ENCODE measurements at places on chromosomes 13 and 19. TPM values are rescaled to one million over a fixed set of nuclear protein-coding genes. Genes with fewer than 3 reads are reported as not detected.
A peak's percentile ranks its signal among the peaks of the same experiment; 100 is the strongest.

Gene NOTCH3
- 131 TPM for polyA plus RNA-seq

Gene ZNF799
- polyA plus RNA-seq, result 4.0 TPM

Gene CKM
- 3,869 TPM for polyA plus RNA-seq

Gene WTIP
- 18.7 TPM for polyA plus RNA-seq

Gene SLAIN1
- polyA plus RNA-seq, result 5.5 TPM

Gene SYT5
- polyA plus RNA-seq, result not detected

GRCh38 chr13:112931028-112931934 lies 37.7 kb upstream of the MCF2L start:
- no peak for DNase-seq

- DNase-seq, result no peak
Measured at GRCh38 chr19:35000647-35001501, 751 bp downstream of the GRAMD1A start.

DNA sequence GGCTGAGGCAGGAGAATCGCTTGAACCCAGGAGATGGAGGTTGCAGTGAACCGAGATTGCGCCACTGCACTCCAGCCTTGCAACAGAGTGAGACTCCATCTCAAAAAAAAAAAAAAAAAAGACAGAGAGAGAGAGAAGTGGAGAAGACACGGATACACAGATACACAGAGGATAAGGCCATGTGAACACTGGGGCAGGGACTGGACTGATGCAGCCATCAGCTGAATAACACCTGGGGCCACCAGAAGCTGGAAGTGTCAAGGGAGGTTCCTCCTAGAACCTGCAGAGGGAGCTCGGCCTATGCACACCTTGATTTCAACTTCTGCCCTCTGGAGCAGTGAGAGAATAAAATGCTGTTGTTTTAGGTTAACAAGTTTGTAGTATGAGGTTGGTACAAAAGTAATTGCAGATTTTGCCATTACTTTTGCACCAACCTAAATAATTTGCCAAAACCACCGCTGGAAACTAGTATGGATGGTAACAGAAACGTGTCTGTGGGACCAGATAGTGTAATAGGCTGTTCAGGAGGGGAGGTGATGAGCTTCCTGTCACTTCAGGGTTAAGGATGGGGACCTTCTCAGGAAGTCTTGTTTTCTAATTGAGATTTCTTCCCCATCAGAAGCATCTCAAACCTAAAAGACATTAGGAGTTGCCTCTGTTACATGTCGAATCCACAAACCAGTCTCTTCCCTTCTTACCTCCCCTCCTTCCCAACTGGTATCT lies 36.4 kb upstream of the IGSF23 start:
- DNase-seq, result no peak

DNA sequence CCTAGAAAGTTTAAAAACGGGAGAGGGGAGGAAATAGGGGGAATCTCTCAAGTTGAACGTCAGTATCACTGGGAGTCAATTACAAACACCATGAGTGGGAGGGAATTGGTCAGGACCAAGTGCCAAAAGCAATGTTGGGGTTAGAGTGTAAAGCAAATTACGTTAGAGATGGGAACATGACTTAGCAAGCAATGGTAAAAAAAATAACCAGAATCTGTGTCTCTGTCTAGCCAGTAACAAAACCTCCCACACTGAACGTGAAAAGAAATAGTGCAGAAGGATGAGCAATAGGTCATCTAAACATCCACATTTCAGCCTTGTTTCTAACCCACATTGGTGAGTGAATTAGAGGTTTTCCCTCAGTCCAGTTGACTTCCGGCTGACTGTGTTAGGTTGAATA lies 242.2 kb downstream of the COG6 start:
- no peak for DNase-seq

DNA sequence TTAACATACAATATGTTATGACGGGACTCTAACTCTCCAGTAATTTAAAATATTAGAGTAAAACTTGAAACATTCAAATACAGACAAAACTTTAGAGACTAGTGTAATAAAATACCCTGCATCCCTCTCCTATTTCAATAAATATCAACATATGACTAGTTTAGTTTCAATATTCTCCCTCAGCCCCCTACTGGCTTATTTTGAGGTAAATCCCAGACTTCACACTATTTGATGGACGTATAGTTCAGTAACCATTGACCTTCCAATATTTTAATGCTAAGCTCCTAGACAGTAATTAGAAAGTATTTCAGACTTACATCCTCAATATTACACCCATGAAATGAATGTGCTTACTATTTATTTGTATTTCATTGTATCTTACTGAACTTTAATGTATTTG lies 180.7 kb upstream of the STARD13 start:
- DNase-seq, result no peak

DNA sequence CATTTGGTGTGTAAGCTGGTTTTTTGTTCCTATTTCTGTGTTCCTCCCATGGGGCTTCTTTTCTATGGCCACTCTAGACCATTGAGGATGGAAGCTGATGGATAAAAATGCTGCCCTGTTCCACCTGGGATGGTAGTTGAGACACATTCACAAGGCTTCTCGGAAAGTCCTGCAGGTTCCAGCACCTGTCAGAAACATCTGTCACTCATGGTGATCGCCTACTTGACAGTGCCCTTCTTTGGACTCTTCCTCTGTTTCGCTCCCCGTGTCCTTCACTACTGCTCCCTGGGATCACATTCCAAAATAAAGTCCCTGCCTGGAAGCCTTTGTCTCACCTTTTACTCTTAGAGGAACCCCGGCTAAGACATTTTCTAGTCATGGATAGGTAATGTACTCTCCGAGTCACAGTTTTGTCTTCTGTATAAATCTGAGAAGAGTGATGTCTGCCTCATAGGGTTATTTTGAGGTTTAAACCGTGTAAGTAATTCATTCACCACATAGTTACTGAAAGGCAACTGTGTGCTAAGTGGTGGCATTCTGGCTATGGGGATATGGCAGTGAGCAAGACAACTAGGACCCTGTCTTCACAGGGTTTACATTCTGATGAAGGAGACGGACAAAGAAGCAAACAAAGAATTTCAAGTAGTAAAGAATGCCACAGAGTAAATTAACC lies 21.0 kb downstream of the UBAC2 start:
- no peak for DNase-seq

DNA sequence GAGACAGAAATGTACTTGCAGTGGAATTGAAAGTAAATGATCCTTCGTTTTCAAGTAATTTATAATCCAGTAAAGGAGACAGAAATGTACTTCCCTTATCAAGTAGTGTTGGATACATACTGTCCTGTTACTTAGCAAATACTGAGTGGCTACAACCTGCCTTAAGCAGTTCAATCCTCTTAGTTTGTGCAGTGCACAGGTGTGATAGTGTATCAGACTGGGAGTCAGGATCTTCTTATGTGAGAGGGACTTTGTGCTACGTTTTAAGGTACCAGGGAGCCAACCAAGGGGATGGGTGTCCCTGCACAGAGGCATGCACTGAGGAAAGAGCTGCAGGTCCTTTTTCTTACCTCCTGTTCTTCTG lies 111.1 kb downstream of the DNAJC3 start:
- DNase-seq, result no peak

- DNase-seq, result no peak
Measured at GRCh38 chr13:33278913-33279312, 6.6 kb downstream of the STARD13 start.

DNA sequence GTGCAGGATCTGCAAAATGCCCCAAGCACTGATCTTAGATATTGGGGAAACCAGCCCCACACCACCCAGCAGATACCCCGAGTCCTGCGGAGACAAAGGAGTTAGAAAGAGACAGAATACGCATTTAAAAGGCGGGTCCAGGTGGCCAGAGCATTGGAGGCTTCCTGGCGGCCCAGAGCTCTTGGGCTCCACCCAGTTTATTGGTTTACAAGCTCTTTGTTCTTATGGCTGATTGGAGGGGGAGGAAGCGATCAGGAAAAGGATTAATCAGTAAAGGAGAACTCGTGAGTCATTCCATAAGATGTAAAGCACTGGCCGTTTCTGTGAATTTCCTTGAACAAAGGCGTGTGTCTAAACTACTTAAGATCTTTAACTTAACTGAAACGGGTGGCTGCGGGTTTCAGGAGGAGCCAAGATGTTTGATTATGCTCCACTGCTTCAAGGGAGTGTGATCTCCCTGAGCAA lies 926 bp downstream of the ZNF587 start:
- no peak for DNase-seq

GRCh38 chr19:21508198-21508597 lies 2.8 kb downstream of the ZNF429 start:
- DNase-seq, result no peak

DNA sequence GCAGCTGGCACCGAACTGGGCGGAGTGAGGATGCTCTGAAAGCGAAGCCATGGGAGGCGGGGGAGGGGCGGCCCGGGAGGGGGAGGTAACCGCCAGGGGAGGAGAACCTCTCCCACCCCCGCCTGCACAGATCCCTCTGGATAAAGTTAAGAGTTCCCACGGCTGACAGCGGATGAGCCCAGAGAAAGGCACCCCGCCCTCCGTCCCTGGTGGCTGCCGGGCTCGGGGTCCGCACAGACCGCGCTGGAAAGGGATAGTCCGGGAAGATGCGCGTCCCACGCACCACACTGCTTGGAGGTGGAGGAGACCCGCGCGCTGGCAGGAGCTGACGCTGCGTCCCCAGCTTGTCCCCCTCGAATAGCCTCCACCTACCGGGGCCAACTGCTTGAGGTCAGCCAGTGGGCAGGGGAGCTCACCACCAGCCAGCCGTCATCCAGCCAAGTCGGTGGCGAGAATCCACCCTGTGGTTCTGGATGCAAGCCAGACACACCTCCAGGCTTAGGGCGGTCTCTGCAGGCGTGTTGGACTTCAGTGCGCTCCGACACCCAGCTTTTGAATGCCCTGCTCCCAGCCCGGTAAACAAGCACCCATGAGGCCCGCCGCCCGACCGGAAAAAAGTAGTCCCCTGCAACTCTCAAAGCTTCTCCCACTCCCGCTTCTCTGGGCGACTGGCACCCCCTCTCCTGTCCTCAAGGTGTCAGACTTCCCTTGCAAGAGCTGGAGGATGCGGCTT lies at the start of gene TRPC4:
Gene TRPC4, minus strand, starts transcription at position 17 of the 733 bp plus-strand sequence. CDS start 86,439 bp downstream, outside the sequence.
- no peak for DNase-seq

DNA sequence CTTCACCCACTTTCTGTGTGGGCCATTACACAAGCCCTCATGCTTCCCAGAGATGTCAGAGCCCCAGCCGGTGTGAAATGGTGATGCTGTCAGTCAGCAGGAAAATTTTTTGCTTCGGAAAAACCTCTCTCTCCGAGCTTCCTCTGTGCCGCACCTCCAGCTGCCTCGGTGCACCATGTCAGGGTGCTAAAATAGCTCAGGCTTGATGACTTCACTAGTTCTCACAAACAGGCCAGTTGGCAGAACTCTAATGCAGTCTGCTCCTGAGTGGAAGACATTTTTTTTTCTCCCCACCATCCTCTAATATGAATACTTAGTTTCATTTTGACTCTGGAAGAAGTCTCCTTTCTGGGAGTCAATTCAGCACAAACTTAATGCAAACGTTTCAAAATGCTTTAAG lies 71.3 kb downstream of the KLF12 start:
- DNase-seq, result peak; percentile 65

GRCh38 chr13:44879452-44880058 lies 109.7 kb downstream of the NUFIP1 start:
- no peak for DNase-seq

GRCh38 chr19:41156207-41156606 lies 36.8 kb upstream of the CYP2S1 start:
- no peak for DNase-seq

GRCh38 chr19:1155352-1156304 lies 18.4 kb downstream of the SBNO2 start:
- DNase-seq, result no peak
